SK-N-DZ (cell line): ENCODE measurements at places on chromosomes 11 and 22.

- no peak for DNase-seq
Observed at GRCh38 chr11:115345361-115345760, 158.9 kb downstream of the CADM1 start.

DNA sequence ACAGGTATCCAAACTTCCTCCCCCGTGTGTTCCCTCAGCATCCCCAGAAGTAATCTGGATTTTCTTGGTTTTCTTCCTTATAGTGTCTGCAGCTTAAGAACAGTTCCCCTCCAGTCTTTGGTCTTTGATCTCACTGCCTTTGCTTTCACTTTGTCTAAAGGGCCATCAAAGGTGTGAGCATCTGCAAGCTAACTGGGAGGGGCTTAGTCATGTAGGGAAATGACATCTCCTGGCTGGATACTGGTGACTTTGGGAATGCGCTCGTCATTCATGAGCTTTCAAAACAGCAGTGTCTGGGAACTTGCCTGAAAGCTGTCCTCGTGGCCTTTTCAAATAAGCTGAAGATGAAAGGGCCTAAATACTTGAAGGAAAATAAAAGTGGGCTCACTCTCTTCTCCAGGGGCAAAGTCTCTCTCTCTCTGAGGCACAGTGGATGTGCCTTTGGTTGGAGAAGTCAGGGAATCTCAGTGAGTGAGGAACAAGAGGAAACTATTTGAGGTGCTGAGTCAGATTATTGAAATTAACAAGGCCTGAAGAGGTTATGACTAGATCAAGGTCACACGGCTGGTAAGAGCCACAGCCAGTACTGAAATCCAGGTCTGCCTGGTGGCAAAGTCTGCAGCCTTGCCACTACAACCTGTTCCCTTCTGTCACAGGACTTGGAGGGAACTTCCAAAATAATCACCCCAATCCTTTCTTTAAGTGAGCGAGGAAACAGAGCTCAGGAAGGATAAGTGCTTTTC is 45.6 kb upstream of the TENM4 start:
- no peak for DNase-seq

- no peak for DNase-seq
Observed at GRCh38 chr11:132028380-132029240, 658.2 kb downstream of the NTM start.

DNA sequence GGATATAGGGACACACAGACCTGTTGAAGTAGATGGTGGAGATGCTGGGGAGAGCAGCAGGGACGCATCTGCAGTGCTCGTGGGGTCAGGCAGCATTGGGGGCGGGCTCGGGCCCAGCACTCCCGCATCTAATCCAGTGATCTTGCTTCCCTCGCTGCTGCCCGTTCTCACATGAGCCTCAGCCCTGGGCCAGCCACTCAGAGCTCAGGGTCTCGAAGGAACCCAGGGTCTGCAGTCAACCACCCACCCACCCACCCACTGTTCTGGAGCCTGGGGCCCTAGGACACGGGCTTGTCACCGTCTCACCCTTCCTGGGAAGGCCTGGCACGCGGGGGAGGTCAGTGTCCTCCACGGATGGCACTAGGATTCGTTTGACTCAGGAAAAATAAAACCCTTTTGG is 406.0 kb downstream of the TBC1D22A start:
- no peak for DNase-seq

- DNase-seq = no peak
Observed at GRCh38 chr11:44310206-44310462, 195 bp upstream of the ALX4 start.

DNA sequence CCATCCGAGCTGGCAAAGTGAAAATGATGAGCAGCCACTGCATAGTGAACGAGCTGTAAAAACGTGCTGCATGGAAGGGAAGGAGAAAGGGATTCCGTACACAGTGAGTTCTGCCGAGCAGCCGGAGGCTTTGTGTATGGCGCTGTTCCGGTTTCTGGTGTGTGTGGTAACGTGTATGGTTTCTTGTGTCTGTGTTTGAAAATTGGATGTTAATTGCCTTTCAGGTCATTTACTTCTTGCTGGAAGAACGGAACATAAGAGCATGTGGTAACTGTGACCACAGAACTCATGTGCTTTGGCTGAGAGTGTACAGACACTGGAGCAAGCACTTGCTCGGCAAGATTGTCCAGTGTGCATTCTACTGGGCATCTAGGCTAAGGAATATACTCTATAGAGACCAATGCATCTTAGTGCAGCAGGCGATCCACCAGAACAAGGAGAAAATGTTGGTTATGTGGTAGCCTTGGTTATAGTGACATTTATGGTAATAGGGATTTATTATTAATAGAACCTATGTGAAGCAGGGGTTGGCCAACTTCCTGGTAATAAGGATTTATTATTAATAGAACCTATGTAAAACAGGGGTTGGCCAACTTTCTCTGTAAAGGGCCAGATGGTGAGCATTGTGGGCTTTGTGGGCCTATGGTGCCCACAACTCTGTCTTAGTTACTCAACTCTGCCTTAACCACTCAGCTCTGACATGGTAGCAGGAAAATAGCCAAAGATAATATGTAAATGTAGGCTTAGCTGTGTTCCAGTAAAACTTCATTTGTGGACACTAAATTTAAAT is 49.2 kb downstream of the GRAMD1B start:
- DNase-seq = no peak

- no peak for DNase-seq
Observed at GRCh38 chr11:65516135-65516968, 8.5 kb upstream of the SCYL1 start.

DNA sequence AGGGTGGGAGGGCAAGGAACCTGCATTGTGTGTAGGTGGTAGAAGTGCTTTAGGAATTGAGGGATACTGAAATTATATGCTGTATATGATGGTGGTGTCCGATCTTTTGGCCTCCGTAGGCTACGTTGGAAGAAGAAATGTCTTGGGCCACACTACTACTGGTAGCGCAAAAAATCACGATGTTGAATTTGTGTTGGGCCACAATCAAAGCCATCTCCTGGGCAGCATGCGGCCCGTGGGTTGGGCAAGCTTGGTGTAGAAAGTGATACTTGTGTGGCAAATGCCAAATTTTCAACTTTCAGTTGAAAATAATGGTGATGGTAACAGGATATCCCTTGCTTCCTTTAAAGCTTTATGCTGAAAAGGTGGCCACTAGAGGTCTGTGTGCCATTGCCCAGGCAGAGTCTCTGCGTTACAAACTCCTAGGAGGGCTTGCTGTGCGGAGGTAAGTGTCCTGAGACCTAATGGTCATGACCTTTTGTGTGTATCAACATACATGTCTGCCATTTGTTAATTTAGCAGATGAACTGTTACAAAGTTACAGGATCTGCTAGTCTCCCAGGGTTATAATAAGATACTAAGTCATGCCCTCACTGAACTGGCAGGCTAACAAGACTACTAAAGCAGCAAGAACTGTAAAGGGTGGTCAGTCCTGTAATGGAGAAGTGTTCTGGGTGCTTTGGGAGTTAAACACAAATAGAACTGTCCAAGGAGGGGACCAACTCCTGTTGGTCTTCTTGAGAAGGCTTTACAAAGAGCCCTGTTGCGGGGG is 2.9 kb downstream of the RPS3 start:
- no peak for DNase-seq

DNA sequence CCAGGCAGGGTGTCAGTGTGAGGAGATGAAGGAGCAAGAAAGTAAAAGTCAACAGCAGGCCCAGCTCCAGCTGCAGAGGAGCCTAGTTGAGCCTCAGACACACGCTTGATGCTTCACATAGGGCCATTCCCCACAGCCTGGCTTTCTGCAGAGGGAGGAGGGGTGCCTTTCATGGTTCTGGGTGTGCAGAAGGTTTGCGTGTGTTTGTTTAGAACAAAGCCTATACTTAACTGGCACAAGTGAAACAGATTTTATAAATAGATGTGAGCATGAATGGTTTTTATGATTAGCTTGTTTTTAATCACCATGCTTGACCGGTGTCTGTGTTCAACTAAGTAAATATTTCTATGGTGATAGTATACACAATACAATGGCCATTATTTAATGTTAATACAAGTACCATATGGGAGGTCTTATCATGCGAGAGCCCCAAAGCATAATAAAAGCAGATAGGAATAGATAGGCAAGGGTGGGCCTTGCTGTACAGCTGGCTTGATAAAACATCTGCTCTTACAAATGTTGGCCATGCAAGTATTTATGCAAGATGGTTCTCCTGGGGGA is 290.2 kb downstream of the ETS1 start:
- DNase-seq = no peak

- no peak for DNase-seq
Observed at GRCh38 chr22:50556703-50557102, 6.0 kb downstream of the SYCE3 start.

DNA sequence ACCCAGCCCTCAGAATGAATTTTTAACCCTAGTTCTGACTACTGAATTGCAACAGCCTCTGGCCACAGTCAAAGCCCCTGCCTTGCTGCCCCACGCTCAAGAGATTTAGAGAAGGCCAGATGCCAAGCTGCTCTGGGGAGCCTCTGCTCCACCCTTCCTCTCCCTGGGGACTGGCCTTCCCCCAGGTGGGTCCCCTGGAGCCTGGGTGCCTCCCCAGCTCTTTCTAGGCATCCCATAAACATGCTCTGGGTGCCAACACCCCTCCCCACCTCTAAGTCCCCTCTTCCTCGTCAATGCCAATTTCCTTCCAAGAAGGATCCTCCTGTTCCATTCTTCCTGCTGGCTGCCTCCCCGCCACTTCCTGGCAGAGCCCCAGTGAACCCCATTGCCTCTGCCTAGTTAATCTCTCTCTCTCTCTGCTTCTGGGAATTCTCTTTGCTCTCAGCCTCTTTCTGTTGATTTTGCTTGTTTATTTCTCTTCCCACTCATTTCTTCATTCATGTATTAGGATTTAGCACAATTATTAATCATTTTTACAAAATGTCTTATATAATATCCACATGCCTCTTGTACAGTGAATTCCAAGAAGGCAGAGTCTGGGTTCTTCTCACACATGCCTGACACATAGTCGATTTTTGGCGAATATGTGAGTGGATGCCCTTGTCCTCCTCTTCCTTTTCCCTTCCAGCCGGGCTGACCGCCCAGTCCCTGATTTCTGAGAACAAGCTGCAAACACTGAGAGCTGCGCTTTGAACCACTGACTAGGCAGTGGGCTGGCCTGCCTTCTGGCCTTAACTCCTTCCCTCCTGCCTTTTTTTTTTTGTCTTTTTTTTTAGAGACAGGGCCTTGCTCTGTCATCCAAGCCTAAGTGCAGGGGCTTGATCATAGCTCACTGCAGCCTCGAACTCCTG is 17.5 kb downstream of the UQCR10 start:
- no peak for DNase-seq

DNA sequence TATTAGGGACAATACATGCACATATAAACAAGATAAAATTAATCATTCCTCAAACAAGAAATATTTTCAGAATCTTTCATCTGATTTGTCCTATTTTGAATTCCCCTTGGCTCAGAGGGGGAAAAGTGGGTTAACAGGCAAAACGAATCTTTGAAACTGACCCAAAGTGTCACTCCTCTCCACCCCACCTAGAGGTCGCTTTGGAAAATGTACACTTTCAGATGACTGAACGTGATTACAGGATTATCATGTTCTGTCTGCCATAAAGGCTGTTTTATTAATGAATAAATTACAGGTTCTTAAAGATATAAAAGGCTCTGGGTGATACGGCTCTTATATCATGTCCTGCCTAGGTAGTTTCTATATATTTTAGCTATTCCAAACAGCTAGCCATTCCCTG is 1735.0 kb downstream of the LRRC4C start:
- DNase-seq = no peak

GRCh38 chr11:131404010-131404409 is 33.6 kb downstream of the NTM start:
- no peak for DNase-seq

- no peak for DNase-seq
Observed at GRCh38 chr11:120771551-120772060, 252.3 kb upstream of the TBCEL start.

- no peak for DNase-seq
Observed at GRCh38 chr11:131841028-131841427, 470.6 kb downstream of the NTM start.

- DNase-seq = no peak
Observed at GRCh38 chr11:65958774-65959420, 2.6 kb upstream of the SART1 start.

DNA sequence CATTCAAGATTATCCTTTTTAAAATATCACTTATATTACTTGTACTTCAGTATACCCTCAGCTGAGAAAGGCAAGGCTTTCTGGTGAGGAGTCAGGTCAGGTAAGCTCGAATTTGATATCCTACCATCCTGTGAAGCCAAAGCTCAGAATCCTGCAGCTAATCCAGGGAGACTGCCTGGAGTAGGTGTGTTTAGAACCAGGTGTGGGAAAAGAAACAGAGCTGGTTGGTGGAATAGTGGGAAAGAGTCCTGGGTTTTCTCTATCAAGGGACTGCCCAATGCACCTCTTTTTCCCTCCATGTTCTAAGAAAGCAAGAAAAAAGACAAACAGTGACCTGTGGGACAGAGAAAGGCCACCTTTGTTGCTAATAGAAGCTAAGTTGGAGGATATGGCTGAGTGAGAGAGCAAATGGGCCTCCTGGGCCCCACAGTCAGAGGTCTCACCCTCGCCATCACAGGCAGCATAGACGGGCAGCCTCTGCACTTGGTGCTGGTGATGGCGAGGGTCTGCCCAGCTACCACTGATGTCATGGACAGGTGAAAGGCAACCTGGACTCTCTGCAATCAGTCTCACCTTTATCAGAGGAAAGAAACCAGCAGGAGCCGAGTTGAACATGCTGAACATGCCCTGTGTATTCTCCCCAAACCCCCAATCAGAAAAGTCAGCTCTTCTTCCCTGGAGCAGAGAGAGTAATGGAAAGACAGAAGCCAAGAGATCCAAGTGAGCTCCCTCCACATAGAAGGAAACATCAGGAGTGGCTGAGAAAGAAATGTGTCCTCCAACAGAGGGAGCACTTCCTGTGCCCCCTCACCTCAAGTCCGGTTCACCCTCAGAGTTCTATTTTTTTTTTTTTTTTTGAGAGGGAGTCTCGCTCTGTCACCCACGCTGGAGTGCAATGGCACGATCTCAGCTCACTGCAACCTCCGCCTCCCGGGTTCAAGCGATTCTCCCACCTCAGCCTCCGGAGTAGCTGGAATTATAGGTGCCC is 491.3 kb downstream of the BUD13 start:
- DNase-seq = no peak

GRCh38 chr22:24983151-24983550 is 30.6 kb downstream of the KIAA1671 start:
- no peak for DNase-seq

DNA sequence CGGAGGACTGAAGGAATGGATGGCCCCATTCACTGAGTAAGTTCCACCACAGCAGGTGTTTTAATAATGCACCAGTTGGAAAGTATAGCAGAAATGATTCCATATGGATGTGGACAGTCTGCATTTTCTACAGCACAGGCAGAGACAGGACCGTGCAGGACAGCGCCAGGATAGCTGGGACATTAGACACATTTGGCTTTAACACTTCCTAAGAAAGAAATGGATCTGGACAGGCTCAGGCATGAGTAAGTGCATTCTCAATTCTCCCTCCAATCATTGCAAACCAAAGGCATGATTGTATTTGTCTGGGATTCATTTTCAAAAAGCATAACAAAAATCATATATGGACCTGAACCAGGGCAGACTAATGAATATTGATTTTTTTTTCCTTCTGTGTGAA is 233.0 kb upstream of the POU2AF2 start:
- no peak for DNase-seq

DNA sequence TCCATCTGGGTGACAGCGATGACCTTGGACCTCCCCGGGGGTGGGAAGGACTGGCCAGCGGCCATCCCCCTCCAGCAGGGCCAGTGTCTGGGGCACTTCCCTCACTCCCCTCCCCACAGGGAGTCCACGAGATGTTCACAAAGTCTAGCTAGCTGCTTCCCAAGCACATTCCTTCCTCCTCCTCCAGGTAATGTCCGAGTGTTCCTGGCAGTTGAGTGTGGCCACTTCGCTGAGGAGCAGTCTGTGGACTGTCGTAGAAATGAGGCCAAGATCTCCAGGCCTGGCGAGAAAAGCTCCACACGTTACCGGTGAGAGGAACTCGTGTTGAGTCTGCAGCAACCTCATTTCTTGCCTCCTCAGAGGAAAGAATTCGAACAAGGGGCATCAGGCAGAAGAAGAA is 425.5 kb downstream of the BRD1 start:
- no peak for DNase-seq
